H1 (cell line): ENCODE measurements at places on chromosomes 11 and 22.

DNA sequence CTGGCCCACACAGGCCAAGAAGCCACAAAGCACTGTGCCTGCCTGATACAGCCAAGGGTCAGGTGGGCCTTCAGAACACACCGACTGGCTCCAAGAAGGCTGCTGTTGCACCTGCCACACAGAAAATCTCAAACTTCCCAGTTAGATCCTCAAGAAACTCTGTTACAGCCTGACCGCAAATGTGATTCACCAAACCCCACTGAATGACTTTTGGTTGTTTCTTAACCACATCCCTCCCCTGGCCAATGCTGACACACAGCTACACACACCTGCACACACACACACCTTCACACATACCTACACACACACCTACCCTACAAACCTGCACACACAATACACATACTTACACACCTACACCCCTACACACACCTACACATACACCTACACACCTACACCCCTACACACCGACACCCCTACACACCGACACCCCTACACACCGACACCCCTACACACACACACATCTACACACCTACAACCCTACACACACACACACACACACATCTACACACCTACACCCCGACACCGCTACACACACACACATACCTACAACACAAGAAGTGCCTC is 31.5 kb downstream of the CDKN1C start:
- peaks cover 16% of the 10 kb centered on the region; the same call in 1 of the 2 replicates for H3K27me3 ChIP-seq
- no peaks in the 10 kb centered on the region for H3K36me3 ChIP-seq
- no peaks in the 10 kb centered on the region for H3K4me1 ChIP-seq
- DNase-seq = no peak

DNA sequence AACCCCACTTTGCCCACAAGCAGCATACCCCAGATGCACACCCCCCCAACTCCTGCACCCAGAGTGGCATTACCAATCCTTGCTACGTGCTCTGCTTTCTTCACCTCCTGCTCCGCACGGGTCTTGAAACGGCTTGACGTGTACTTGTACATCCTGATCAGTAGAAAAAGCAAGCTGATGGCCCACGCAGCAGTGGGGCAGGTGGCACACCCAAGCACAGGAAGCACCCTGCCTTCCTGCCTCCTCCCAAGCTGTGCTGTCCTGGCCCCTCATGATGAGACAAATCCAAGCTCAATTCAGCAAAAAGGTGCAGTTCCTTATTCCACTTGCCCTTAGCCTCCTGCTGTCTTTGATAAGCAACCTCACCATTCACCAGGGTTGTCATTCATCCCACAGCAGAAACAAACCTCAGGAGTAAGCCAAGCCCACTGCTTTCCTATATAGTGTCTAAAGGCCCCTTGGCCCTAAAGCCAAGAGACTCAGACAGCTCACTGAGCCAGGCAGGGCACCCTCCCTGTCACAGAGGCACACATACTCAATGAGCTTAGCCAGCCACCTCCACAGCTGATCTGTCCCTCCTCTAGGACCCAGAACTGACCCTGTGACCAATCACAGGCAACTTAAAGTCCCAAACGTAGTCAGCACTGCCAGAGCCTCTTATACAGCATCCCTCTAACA is 27.8 kb downstream of the MORC2 start:
- H3K27ac ChIP-seq = no peak overlapping the region
- no peaks in the 10 kb centered on the region for H3K27me3 ChIP-seq
- H3K36me3 ChIP-seq = peaks cover 91% of the 10 kb centered on the region

DNA sequence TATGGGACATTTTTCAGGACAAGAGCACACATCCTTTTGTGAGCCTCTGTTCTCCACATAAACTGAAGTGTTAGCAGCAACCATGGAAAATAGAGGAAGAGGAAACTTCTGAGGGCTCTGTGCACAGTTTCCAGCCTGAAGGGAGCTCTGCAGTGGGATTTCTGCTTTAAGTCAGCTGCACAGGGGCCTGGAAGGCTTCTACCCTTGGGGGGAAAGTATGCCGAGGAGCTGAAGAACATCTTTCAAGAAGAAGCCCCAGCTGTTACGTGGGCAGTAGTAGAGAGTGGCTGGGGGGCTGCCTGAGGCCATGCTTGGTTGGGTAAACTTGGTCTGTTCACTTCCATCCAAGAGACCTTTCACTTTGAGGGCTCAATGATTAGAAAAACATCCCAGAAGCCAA is 82.7 kb upstream of the EED start:
- no peaks in the 10 kb centered on the region for H3K36me3 ChIP-seq
- no peak for DNase-seq
- no peaks in the 10 kb centered on the region for H3K27me3 ChIP-seq
- no peak overlapping the region for H3K27ac ChIP-seq
- H3K4me1 ChIP-seq = no peaks in the 10 kb centered on the region
- no peak overlapping the region for H3K4me3 ChIP-seq

- H3K4me1 ChIP-seq = no peaks in the 10 kb centered on the region
- H3K4me3 ChIP-seq = no peak overlapping the region
- H3K36me3 ChIP-seq = no peaks in the 10 kb centered on the region
Observed at GRCh38 chr11:17515443-17516176, 28.6 kb downstream of the USH1C start.

DNA sequence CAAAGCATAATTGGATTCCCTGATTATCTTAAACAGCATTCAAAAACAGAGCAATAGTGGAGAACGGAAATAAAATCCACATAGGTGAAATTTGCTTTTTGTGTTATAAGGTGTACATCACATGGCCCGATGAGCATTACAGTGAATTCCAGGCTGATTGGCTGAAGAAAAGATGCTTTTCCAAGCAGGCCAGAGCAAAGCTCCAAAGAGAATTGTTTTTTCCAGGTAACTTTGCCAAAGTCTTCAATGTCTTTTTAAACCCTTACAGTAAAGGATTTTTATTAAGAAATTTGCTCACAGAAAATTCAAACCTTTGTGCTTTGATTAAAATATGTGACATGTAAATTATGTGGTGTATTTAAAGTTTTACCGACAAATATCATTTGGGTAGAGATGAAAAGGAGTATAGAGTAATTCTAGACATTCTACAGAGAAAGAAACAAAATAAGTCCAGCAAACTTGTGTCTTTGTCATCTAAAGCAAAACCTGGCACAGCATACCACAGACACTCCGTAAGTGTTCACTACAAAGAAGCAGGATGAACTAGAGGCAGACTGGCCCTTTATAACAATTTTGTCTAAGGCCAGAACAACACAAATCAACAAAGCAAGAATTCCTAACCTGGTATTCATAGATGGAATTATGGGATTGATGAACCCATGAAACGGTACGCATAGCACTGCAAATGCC is 16.6 kb downstream of the BBOX1 start:
- no peaks in the 10 kb centered on the region for H3K27me3 ChIP-seq
- H3K36me3 ChIP-seq = no peaks in the 10 kb centered on the region
- DNase-seq = no peak
- H3K27ac ChIP-seq = no peak overlapping the region

DNA sequence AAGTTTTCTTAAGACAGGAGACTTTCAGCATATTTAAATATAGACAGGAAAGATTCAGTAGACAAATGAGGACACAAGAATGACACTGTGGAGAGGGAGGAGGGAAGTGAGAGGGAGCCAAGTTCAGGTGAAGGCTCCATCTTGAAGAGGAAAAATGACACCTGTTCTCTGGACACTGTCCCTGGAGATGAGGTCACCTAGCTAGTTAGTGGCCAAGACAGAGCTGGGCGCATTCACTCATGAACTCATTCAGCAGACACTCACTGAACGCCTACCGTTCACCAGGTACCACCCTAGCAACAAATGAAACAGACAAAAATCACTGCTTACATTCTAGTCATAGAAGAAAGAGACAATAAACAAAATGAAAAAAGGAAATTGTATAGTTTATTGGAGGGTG is 103.3 kb upstream of the PARVA start:
- H3K4me1 ChIP-seq = no peaks in the 10 kb centered on the region
- DNase-seq = no peak
- no peak overlapping the region for H3K27ac ChIP-seq
- no peak overlapping the region for H3K4me3 ChIP-seq
- no peaks in the 10 kb centered on the region for H3K36me3 ChIP-seq
- no peaks in the 10 kb centered on the region for H3K27me3 ChIP-seq

DNA sequence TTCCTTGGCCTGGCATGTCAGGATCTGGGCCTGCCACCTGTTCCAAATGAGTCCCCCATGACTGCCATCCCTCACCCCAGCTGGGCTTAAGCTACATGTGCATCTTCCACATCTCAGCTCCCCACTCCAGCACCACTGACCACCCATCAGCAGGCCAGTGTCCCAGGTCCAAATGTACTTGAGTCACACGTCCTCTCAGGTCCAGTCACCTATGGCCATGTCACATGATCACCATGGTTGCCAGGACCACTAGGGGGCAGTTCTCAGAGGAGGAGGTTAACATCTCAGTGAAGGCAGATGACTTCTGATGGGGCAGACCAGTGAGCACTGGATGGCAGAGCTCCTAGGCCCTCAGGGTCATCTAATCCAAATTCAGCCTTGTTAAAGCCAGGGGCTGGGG is 41.9 kb upstream of the WNT11 start:
- no peaks in the 10 kb centered on the region for H3K36me3 ChIP-seq
- H3K27ac ChIP-seq = no peak overlapping the region
- DNase-seq = peak; percentile 59
- peaks cover 5% of the 10 kb centered on the region for H3K4me1 ChIP-seq

GRCh38 chr22:24049211-24049610 is 38.1 kb downstream of the CABIN1 start:
- H3K27me3 ChIP-seq = no peaks in the 10 kb centered on the region
- no peaks in the 10 kb centered on the region for H3K4me1 ChIP-seq
- H3K4me3 ChIP-seq = no peak overlapping the region
- no peak overlapping the region for H3K27ac ChIP-seq
- no peak for DNase-seq

DNA sequence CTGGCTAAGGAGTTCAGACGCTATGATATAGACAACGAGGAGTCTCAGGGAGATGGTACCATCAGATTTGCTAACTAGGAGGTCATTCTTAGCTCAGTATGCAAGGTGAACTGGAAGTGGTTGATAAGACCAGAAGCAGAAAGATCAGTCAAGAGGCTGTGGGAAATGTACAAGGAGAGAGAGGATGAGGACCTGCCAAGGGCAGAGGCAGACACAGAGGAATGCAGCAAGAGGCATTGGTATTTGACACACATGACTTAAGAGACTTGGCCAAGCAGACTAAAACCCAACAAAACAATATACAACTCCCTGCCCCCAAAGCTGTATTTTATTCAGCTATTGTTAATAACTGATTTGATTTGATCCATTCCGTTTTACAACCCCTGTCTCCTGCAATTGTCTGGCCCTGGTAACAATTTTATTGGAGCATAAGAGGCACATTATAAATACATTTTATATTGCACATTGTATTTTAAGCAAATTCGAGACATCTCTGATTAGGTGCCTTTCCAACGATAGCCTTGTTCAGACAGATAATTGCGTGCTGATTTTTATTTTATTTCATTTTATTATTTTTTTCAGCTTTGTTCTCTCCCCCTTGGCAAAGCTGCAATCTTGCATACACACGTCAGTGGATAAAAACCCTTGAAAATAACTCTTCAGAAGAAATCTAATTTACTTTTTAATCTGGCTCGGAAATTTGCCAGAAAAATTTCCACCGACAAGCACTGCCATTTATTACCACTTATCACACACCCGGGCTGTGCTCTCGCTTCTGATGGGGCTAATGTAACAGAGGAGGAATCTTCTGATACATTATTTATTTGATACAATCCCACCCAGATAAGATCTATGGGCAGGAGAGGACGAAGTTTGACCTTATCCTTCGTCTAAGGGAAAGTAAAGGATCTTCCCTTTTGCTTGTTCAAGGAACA is 237.8 kb downstream of the NXPE2 start:
- H3K4me1 ChIP-seq = no peaks in the 10 kb centered on the region
- no peak overlapping the region for H3K4me3 ChIP-seq
- H3K36me3 ChIP-seq = no peaks in the 10 kb centered on the region
- DNase-seq = no peak
- H3K27ac ChIP-seq = no peak overlapping the region
- H3K27me3 ChIP-seq = no peaks in the 10 kb centered on the region

- H3K4me3 ChIP-seq = peak overlapping the region; percentile 95
- H3K27me3 ChIP-seq = no peaks in the 10 kb centered on the region
Observed at GRCh38 chr11:108224911-108225786, 2.3 kb downstream of the ATM start.

GRCh38 chr11:126327281-126328000 is 23.6 kb downstream of the DCPS start:
- no peaks in the 10 kb centered on the region for H3K27me3 ChIP-seq
- H3K27ac ChIP-seq = peak overlapping the region; percentile 44; the same call in 1 of the 2 replicates
- H3K36me3 ChIP-seq = peaks cover 2% of the 10 kb centered on the region; the same call in 1 of the 2 replicates
- H3K4me1 ChIP-seq = peaks cover 2% of the 10 kb centered on the region; the same call in 1 of the 2 replicates
- H3K4me3 ChIP-seq = no peak overlapping the region
- no peak for DNase-seq

- H3K27ac ChIP-seq = no peak overlapping the region
- H3K4me3 ChIP-seq = no peak overlapping the region
- DNase-seq = no peak
- no peaks in the 10 kb centered on the region; the same call in 1 of the 2 replicates for H3K27me3 ChIP-seq
- H3K4me1 ChIP-seq = no peaks in the 10 kb centered on the region
Observed at GRCh38 chr11:115126515-115127208, 377.6 kb downstream of the CADM1 start.

DNA sequence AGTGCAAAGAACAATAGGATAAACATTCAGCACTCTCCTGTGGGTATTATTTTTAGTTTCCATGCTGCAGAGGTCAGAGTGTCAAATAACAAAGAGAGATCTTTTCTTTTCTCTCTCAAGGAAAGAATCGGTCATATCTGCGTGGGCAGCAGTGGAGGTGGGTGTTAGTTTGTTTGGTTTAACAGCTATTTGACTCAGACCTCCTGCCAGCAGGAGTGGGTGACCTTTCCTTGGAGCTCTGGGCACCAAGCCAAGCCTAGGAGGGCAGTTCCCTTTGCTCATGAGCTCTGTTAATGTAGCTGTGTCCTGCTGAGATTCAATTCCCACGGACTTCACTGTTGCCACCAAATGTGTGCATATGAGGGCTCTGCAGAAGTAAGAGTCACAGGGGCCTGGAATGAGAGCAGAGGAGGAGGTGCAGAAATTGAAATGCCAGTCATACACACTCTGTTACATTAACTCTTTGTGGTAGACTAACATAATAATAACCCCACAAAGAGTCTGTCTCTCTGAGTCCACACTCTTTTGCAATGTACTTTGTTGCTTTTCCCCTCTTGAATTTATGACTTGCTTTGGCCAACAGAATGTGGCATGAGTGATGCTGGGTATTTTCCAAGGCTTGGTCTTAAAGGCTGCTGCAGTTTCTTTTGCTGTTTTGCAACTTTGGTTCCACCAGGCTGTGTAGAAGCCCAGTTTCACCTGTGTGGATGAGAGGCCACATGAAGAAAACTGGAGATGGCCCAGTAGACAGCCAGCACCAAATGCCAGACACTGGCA is 76.0 kb upstream of the GRK3 start:
- peaks cover 4% of the 10 kb centered on the region; the same call in 1 of the 2 replicates for H3K36me3 ChIP-seq
- DNase-seq = no peak
- H3K27me3 ChIP-seq = no peaks in the 10 kb centered on the region
- no peak overlapping the region for H3K4me3 ChIP-seq
- H3K4me1 ChIP-seq = no peaks in the 10 kb centered on the region

GRCh38 chr22:39148727-39149535 is 3.5 kb downstream of the CBX7 start:
- H3K36me3 ChIP-seq = no peaks in the 10 kb centered on the region
- H3K4me1 ChIP-seq = peaks cover 40% of the 10 kb centered on the region
- no peak overlapping the region for H3K4me3 ChIP-seq
- peak overlapping the region; percentile 47 for H3K27ac ChIP-seq
- peaks cover 12% of the 10 kb centered on the region for H3K27me3 ChIP-seq
